ENCODE measurements at places on chromosomes 4 and X. TPM values are rescaled to one million over a fixed set of nuclear protein-coding genes. Genes with fewer than 3 reads are reported as not detected.

Gene TMPRSS11F
- not detected for total RNA-seq

Gene NEXMIF
- 0.31 TPM for total RNA-seq

Gene ESX1
- total RNA-seq = not detected

Gene GPRASP3
- 7.8 TPM for total RNA-seq

Gene RS1
- not detected for total RNA-seq

Gene KLB
- total RNA-seq = not detected

Gene POU4F2
- total RNA-seq = 4.6 TPM

Data from A673 (cell line).